ENCODE measurements at places on chromosomes 12 and 14.

- DNase-seq: no peak
Observed at GRCh38 chr12:75154388-75154787, 55.3 kb downstream of the KCNC2 start.

GRCh38 chr12:115771065-115771464 is 506.4 kb downstream of the MED13L start:
- peak; percentile 17 for DNase-seq

DNA sequence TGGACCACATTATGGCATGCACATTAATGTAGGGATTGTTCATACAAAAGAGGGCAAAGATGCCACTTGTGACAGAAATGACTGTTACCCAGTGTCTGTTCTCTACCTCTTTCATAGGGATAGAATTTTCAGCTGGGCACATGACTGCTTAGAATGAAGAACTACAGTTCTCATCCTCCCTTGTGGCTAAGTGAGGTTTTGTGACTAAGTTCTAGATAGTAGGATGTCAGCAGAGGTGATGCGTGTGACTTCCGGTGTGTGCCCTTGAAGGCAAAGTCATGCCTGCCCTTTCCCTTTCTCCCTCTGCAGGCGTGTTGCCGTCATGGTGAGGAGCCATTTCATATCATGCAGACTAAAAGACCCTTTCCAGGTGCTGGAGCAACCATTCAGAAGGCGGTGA is 99.3 kb downstream of the CACNA1C start:
- no peak for DNase-seq

DNA sequence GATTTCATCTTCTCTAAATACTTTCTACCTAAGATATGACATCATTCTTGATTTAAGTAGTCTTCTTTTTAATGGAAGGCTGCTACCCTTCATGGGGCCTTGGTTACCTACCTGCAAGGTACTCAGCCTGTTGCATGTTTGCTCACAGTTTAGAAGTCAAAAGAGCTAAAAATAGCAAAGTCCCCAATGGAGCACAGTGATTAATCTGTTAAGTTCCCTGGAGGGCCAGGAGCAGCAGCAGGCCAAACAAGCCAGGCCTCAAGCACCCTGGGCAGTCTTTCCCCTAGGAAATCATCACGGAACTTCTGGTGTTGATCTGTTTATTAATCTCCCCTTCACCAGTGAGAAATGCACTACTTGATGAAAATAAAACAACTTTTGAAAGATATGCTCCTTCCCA is 24.0 kb upstream of the SLC8A3 start:
- DNase-seq: no peak

DNA sequence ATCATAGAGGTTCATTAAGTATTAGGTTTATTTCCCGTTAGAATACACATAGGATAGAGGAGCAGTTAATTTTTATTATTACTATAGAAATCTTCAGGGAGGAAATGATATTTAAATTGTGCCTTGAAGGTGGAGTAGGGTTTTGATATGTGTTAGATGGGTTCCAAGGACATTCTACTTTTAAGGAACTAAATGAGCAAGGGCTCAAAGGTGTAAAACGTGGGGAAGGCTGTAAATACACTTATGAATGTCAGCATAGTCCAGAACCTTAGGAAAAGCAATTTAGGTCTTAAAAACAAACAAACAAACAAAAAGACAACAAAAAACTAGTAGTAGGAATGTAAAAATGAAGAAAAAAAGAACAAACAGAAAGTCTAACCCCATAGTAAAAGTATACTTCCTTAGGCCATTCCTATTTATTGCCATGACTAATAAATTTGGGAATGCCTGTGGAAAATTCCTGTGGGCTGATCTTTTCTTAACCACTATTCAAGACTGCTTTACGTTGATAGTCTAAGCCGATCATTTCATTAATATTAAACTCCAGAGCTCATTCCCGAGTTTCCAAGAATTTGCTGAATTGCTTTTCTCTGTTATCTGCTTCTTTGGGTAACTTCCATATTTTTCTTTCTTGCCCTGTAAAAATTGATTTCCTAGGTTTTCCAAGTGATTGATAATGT is 180.3 kb downstream of the RAD51B start:
- DNase-seq: no peak

DNA sequence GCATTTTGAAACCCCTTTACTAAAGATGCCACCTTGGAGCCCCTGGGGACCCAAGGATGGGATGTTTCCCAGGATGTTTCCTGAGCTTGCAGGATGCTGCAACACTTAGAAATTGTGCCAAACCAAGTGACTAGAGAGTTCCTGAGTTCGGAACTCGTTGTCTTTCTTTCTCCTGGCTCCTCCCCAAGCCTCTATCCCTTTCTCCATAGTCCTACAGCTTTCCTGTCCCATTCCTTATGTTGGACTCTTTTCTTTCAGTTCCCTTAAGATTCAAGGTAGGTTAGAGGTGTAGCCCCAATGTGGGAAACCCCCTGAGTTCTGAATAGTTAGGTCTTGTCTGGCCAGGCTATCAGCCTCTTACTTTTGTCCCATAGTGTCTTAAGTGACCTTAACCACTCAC is 1.4 kb upstream of the KIF5A start:
- no peak for DNase-seq

DNA sequence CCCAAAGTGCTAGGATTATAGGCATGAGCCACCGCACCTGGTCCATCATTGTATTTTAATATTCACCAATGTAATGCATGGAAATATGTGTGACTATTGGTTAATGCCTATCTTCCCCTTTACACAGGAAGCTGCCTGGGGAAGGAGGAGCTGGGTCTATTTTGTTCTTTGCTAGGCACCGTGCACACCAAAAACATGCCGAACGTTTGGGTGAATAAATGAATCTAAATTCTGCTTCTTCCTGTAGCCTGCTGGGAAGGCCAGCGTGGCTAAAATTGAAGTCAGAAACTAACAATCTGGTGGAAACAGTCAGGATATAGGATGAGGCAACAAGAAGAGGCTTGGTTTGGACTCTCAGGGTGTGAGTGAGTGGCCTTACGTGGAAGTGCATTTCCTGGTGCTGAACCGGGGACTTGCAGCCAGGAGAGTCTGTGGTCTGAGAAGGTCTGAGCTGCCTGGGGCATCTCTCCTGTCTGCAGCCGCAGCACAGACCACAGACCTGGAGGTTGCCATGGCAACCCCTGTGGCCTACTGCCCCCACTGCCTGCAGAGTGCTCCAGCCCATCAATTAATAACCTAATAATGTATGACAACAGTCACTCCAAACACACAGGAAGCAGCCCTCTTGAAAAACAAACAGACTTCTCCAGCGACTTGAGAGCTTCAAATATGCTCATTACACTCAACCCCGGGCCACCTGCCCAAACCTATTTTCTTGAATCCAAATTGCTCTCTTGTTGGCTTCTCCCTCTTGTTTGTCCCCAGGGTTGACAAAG is 5.5 kb upstream of the GPR68 start:
- no peak for DNase-seq

- no peak for DNase-seq
Observed at GRCh38 chr14:50920482-50921230, 23.6 kb downstream of the PYGL start.

GRCh38 chr12:21551841-21552465 is 25.9 kb downstream of the SPX start:
- no peak for DNase-seq

DNA sequence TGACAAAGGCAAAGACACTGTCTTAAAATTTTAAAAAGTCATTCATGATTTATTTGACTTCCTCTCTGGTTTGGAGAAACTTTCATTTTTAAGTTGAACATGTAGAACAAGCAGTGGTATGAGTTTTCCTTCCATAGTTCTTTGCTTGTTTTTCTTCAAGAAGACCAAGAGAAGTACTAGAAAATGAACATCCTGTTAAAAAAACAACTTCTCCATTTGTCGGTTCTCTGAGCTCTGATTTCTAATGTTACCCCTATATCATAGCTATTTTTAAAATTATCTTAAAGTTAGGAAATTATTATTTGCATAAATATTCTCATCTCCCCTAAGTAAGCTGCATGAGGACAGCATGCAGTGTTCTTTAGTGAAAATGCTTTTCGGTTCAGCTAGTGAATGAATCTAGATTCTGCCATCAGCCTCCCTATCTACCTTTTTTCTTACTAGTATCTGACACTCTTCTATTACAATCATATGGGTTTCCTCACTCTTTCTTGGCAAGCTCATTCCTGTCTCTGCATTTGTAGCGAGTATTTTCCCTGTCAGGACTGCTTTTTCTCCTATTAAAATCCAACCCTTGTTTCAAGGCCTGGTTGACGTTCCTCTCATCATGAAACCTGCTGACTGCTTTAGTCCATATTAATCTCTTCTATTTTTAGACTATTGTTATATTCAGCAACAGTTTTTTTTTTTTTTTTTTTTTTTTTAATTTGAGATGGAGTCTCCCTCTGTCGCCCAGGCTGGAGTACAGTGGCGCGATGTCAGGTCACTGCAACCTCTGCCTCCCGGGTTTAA is 15.8 kb downstream of the DIP2B start:
- peak; percentile 46 for DNase-seq

- DNase-seq: no peak
Observed at GRCh38 chr14:104595116-104595675, 9.4 kb downstream of the TMEM179 start.

- no peak for DNase-seq
Observed at GRCh38 chr12:47407463-47408129, 298.2 kb downstream of the RPAP3 start.

DNA sequence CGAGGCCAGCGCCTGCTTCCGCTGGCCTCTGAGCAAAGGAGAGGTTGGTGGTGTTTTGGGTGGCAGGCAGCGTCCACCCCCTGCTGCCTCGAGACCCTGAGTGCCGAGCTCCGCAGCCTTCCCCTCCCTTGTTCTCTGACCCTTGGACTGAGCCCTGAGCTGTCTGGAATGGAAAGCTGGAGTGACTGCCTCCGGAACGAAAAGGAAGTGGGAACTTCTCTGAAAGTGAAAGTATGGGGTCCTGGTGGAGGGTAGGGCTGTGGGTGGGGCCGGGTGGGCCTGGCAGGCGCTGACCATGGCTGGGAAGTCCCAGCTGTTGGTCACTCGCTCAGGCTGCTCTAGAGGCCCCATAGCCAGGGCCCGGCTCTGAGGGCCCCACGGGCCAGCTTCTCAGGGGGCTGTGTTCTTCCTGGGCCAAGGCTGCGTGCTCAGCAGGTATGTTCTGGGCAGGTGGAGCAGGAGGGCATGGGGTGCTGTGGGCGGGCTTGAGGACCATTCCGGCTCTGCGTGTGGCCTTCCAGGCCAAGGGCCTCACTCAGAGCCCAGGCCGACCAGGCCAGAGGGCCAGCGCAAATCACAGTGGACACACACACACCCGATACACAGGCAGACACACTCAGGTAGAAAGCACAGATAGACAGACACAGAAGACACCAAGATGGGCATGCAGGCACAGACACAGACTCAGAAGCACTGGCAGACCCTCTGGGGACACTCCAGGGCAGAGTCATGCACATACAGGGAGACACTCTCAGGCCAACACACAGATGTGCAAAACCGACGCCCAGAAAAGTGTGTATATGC is at the start of gene EXOC3L4:
TSS of gene EXOC3L4 (plus strand) at position 320 of the 804 bp plus-strand sequence. CDS start 5,495 bp downstream, outside the sequence.
- DNase-seq: no peak

- no peak for DNase-seq
Observed at GRCh38 chr12:10641735-10642500, 28.5 kb upstream of the MAGOHB start.

GRCh38 chr14:96260341-96260821 is 4.4 kb downstream of the BDKRB1 start:
- no peak for DNase-seq

DNA sequence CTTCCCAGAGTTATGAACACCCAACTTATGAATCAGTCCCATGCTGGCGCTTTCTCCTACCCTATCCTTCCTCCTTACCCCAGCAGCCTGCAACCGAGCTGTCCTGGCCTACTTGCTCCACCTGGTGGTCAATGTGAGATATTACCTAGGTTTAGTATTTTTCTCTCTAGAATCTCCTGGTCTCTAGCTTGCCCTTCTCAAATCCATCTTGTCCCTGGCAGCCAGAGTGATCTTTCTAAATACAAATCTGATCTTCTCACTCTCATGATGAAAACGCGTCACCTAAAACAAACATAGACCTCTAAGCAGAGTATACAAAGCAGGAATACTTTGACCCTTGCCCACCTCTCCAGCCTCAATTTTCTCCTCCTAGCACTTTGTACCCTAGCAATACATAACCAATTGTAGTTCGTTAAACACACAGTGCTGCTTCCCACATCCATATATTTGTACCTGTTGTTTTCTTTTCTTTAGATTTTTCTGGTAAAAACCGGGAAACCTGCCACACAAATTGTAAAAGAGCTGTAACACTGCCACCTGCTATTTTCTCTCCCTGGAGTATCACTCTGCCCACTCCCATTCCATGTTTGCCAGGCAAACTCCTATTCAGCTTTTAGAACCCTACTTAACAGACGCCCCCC is 20.0 kb upstream of the TCP11L2 start:
- DNase-seq: peak; percentile 50

DNA sequence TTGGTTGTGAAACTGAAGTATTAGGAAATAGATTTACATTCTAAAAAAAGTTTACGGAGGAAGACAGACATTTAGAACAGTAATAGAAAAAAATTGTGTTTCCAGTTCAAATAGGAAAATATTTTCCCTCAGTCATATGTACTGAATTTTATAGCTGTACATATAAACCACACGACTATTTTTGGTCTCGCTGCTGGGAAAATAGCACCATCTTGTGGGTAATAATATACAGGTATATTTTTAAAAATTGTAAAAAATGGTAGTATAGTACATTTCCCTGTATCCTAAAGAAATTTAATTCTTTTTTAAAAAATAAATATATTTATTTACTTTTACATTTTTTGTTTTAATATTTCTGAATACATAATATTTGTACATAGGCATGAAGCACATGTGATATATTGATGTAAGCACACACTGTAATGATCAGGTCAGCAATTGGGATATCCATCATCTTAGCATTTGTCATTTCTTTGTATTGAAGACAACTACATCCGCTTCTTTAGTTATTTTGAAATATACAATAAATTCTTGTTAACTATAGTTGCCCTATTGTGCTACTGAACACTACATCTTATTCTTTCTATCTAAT is 168.6 kb downstream of the ALX1 start:
- DNase-seq: no peak

- no peak for DNase-seq
Observed at GRCh38 chr12:104533134-104533533, 76.4 kb downstream of the CHST11 start.

- DNase-seq: no peak
Observed at GRCh38 chr12:3967556-3968160, 94.5 kb upstream of the PARP11 start.

DNA sequence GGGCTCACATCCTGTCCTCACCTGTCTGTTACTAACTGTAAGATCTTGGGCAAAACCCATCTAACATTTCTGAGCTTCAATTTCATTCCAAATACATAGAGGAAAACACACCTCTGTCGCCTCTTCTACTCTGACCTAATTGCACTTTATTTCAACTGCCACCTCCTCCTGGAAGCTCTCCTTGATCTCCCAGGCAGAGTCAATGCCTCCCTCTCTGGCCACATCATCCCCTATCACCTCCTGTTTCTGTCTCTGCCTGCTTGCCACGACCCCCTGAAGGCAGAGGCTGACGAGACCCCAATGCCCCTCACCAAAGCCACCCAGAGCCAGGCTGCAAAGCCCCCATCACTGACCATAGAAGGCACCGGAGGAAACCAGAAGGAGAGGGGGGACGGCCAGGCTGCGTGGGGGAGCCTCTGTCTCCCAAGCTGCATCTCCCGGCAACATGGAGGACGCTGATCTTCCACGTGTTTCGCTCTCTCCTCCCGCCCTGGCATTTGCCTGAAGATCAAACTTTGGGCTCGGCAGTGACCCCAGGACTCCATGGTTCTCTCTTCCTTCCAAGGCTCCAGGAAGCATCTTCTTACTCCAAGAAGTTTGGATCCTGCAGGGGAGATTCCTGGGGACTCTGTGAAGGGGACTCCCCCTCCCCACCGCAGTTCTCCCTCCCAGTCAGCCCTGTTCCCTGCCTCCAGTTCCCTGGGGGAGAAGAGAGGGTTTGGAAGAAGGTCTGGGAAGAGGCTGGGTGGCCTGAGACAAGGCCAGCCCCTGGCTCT is 50.1 kb upstream of the BCL11B start:
- no peak for DNase-seq

GRCh38 chr14:102241147-102241546 is 63.8 kb downstream of the MOK start:
- DNase-seq: no peak

Measured in testis (tissue), 5 donors.